ENCODE measurements at places on chromosomes 2 and 18.

DNA sequence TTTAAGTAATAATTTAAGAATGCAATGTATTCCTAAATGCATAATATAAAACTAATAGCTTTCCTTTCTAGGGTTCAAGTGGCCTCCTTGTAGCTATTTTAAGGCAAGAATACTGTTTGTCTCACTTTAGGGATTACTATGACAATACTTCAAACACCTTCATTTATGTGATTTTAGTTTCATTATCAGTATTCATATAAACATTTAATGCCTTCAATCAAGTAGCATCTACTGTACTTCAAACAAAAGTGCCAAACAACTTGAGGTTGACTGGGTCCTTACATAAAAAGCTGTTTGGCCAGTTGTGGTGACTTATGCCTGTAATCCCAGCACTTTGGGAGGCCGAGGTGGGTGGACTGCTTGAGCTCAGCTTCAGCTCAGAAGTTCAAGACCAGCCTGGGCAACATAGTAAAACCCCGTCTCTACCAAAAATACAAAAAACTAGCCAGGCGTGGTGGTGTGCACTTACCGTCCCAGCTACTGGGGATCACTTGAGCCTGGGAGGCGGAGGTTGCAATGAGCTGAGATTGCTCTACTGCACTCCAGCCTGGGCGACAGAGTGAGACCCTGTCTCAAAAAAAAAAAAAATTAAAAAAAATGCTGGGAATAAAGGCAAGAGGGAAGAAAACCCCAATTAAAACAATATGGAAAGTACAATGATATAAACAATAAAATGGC is 9.3 kb downstream of the MEX3C start:
- no peak for DNase-seq

DNA sequence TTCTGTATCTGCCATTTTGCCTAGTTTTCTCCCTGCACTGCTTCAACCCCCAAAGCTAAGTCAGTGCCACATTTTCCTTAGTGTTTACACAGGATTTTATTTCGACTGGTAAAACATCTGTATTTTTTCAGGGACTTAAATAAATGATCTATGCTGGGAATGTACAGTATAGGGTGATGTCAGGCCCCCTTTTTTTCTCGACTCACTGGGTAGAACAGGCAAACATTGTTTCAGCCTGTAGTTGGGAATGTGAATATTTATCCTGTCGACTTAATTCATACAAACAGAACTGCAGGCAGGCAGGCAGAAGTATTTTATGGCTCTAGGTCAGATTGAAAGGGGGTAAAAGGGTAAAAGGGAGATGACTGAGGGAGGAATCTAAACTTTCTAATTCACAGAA is 123.5 kb upstream of the ZFP36L2 start:
- no peak for DNase-seq

GRCh38 chr2:43882312-43882711 is 43.5 kb downstream of the ABCG8 start:
- no peak for DNase-seq

GRCh38 chr18:68342039-68342659 is 372.8 kb downstream of the TMX3 start:
- no peak for DNase-seq

DNA sequence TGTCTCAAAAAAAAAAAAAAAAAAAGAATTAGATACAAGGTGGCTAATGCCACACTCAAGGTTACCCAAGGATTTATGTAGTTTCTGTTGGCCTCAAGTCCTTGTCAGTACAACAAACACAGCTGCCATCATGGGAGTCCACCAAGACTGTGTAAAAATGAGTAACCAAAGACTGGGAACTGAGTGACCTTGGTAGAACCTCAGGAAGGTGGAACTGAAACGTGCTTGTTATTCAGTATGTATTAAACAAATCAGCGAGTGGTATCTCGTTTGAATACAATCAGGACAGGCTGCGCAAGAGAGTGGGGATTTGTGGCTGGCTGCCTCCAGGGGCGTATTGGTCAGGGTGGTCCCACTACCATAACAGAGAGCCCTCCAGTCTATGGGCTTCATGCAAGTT is 1.6 kb upstream of the SFTPB start:
- no peak for DNase-seq
